ENCODE measurements at places on chromosomes 4 and X. TPM values are rescaled to one million over a fixed set of nuclear protein-coding genes. Genes with fewer than 3 reads are reported as not detected.

DNA sequence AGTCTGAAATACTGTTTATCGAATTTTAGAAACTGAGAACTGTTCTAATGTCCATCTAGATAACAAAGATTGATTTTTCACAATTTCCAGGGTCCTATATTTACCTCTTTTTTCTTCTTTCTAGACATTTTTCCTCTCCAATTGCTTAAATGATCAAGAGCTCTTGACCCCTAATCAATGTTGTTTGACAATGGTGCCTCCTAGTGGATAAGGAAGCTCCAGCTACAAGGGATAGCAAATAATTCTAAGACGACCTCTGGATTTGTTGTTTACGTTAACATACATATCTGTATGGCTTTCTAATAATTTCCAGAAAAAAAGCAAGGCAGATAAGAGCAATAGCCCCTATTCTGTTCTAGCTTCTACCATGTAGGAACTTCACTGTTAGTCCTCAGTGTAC lies 35.8 kb downstream of the GPR82 start:
- no peak for DNase-seq

Gene AIFM1
- 8.6 TPM for total RNA-seq

DNA sequence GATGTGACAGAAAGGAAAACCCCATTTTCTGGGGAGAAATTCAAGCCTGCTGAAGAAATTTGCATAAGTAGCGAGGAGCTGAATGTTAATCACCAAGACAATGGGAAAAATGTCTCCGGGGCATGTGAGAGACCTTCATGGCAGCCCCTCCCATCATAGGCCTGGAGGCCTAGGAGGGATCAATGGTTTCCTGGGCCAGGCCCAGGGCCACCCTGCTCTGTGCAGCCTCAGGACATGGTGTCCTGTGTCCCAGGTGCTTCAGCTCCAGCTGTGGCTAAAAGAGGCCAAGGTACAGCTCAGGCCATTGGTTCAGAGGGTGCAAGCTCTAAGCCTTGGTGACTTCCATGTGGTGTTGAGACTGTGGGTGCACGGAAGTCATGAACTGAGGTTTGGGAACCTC lies 31.2 kb downstream of the ETDB start:
- no peak for DNase-seq

Gene STK32B
- total RNA-seq = 25.9 TPM

GRCh38 chr4:184988611-184989010 lies 29.7 kb upstream of the HELT start:
- no peak for DNase-seq

DNA sequence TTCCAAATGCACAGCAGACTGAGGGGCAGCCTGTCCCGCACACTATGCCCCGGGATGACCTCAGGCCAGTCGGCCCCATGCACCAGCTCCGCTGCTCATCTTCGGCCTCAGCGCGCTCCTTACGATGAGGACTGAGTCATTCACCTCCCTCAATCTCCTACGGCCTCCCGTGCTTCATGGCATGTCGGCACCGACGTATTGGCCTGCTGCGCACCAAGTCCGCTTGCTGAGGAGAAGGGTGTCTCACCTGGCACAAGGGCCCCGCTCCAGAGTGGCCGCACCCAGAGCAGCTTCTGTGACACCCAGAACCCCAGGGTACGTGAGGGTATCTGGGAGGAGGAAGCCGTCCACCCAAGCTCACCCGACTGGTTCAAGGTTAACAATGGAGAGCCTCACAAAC lies 35.5 kb downstream of the GAK start:
- DNase-seq = no peak

- DNase-seq = no peak
These were observed 6.7 kb downstream of the MYL5 start for GRCh38 chr4:680928-681645.

Gene SLC26A1
- total RNA-seq = 4.2 TPM

- no peak for DNase-seq
These were observed 45.1 kb upstream of the AADAT start for GRCh38 chr4:170134821-170135220.

Gene PAGE1
- total RNA-seq = not detected

DNA sequence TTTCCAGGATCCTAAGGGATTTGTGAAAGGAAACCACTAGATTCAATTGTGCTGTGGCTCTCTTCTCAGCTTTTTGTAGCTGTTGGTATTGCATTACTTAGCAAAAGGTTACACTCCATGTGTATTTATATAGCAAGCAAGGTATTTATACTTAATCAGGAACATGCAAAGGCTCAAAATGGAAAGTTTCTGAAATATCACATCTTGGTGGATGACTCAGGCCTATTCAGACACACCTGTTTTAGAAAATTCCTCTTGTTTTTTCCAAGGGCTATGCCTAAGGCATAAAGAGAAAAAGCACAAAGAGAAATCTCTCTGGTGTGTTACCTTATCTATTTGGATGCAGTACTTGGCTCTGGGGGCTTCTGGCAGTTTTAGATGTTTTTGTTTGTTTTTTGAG lies 144.4 kb upstream of the GALNT7 start:
- no peak for DNase-seq

DNA sequence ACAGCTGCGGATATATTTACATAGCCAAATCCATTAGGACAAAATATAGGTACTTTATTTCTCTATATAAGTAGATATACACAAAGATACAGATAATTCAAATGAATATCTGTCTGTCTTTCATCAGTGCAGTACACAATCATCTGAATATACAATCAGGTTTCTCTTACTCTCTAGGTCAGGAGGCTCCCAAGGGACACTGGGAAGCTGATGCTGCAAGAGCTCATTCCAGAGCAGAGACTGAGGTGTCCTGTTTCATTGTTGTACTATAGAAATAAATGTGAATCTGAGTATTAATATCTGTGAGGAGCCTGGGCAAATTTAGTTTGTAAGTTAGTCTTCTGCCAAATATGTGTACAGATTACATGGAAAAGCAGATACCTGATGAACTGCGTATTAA lies 4.2 kb downstream of the TLL1 start:
- no peak for DNase-seq

- DNase-seq = no peak
These were observed 28.6 kb upstream of the DCLK2 start for GRCh38 chr4:150049682-150050081.

Gene FRG1
- total RNA-seq = 25.0 TPM

Gene ARSJ
- 0.31 TPM for total RNA-seq

DNA sequence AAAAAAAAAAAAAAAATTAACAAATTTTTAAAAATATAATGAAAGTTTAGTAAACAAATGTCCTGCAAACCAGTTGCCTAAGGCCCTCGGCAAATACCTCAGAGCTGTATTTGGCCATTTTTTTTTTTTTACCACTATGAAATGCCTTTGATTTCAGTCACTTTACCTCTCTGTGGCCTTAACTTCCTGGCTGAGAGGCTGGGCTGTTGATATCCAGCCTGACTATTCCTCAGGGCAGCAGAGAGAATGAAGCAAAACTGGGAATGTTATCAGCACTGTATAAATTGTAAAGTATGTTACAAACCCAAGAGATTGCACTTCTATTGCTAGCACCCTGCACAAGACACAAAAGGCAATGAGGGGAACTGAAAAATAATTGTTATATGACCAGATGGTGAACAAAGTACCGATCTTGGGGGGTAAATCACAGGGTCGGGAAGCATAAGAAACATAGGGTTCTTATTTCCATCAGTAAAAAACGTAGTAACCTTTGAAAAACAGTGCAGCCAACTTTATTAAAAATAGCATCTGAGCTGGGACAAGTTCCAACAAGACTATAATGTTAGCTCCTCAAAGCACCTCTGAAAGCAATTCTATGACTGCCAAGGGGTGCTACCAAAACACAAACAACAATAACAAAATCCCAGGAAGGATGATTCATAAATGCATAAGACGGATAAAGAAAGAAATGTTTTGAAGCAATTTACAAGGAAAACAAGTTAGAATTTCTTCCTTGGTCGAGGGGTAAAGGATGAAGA lies 18.1 kb downstream of the USP46 start:
- DNase-seq = no peak

DNA sequence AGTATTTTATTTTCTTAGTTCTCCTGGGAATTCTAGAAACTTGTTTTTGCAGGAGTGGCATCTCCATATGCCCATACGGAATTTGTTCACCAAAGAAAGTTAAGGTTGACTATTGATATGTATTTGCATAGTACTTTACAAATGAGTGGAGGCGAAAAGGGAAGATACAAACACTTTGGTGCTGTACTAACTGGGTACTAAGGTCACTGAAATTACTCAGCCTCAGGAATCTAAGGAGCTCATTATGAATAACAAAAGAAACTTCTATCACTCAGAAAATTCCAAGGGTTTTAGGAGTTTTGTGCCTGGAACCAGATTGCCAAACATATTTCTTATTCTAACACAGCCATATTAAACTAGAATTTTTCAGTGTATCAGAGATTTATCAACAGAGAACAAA lies 27.4 kb upstream of the TMPRSS11B start:
- no peak for DNase-seq

DNA sequence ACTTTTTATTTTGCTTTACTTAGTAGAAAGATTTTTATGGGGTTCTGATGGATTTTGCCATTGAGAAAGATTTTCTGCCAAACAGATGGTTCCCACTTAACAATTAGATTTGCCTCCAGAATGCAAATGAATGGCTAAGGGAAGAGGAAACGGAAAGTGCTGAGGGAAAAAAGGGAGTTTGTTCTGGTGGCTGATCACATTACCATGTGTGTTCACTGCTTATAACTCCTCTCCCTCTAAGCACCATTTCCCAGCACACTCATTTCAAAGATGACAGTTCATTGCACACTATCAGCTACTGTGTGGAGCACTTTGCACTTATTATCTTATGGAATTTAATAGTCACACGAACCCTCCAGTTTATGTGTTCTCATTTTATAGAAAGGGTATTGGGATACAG lies 68.0 kb upstream of the GRID2 start:
- DNase-seq = no peak

GRCh38 chr4:42640613-42641012 lies 16.3 kb downstream of the ATP8A1 start:
- DNase-seq = no peak

GRCh38 chr4:73583666-73584065 lies 36.6 kb downstream of the RASSF6 start:
- no peak for DNase-seq

DNA sequence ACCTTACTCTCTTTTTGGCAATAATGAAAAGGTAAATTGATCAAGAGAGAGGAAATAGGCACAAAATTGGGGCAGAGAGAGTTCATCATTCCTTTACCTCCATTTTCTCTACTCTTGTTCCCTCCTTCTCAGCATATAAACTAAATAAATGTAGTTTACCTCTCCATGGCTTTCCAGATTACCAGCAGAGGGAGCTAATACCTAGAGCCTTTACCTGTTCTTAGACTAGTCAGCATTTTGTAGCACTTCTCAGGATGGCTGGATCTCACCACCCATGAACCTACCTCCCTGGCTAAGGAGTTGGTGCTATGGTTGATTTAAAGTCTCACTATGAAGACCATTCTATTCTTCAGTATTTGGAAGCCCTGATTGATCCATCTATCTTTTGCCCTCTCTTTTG lies 15.7 kb downstream of the OFD1 start:
- DNase-seq = no peak

Gene RTL9
- 0.16 TPM for total RNA-seq

DNA sequence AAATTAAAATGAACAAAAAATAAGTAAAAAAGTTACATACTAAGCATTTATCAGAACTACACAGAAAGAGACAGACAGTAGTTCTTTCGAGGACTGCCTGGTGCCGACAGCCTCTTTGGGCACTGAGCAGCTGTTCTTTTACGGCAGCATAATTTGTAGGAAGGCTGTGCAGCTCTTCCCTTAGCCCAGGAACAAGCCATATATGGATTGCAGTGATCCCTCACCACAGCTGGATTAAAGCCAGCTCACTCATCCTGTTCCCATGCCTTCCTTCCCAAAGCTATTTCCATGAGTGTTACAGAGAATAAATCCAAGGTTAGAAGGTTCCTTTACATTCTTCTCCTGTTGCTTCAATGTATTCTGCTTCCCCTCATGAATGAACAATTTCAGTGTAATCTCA lies 71.7 kb downstream of the DDX60L start:
- no peak for DNase-seq

Gene PHOX2B
- total RNA-seq = not detected

- no peak for DNase-seq
These were observed 419.6 kb upstream of the TENM3 start for GRCh38 chr4:181823645-181824044.

DNA sequence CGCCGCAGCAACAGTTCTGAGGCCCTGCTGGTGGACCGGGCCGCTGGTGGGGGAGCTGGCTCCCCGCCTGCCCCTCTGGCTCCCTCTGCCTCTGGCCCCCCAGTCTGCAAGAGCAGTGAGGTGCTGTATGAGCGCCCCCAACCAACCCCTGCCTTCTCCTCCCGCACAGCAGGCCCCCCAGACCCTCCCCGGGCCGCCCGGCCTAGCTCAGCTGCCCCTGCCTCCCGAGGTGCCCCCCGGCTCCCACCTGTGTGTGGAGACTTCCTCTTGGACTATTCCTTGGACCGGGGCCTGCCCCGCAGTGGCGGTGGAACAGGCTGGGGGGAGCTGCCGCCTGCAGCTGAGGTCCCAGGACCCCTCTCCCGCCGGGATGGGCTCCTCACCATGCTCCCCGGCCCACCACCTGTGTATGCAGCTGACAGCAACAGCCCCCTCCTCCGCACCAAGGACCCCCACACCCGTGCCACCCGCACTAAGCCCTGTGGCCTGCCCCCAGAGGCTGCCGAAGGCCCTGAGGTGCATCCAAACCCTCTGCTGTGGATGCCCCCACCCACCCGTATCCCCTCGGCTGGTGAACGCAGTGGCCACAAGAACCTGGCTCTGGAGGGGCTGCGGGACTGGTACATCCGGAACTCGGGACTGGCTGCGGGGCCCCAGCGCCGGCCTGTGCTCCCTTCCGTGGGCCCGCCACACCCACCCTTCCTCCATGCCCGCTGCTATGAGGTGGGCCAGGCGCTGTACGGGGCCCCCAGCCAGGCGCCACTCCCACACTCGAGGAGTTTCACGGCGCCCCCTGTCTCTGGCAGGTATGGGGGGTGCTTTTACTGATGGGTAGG lies 6.3 kb downstream of the PRAF2 start:
- no peak for DNase-seq

GRCh38 chr4:115671581-115671980 lies 558.2 kb upstream of the NDST4 start:
- DNase-seq = no peak

Gene CT45A2
- total RNA-seq = not detected

DNA sequence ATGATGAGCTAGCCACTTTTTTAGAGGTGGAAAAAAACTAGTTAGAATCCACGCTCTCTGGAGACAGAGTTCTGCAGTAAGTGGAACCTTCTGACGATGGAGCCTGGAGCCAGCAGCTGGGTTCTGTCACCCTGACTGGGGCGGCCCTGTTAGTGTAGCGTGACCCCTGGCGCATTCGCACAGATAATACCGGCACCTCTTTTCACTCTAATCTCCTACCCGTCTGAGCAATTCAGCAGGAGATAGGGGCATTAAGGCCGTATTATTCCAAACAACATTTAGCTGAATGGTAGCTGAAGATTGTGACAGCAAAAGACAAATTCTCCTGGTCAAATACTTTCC lies 292.6 kb downstream of the FBXO8 start:
- DNase-seq = no peak

Gene CCNB3
- total RNA-seq = 0.31 TPM

DNA sequence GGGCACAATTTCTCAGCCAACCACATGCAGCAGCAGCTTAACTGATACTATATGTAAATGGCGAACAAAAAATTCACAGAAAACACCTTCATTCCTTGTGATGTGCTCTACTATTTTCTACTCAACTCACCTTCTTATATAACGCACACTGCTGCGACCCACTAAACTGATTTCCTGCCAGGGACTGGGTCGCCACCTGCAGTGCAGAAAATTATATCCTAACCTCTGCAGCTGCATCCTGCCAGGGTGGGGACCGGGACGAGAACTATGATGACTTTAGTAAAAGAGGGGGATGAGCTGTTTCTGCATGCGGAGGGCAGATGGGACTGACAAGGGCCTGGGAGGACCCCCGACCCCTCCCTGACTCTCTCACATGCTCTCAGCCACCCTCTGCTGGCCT lies 27.4 kb downstream of the ABLIM2 start:
- no peak for DNase-seq

Gene ZMAT1
- total RNA-seq = 7.5 TPM

Gene ZNF674
- 13.9 TPM for total RNA-seq
